Pons (tissue), 1 donor: ENCODE measurements at places on chromosomes 16 and 17.

DNA sequence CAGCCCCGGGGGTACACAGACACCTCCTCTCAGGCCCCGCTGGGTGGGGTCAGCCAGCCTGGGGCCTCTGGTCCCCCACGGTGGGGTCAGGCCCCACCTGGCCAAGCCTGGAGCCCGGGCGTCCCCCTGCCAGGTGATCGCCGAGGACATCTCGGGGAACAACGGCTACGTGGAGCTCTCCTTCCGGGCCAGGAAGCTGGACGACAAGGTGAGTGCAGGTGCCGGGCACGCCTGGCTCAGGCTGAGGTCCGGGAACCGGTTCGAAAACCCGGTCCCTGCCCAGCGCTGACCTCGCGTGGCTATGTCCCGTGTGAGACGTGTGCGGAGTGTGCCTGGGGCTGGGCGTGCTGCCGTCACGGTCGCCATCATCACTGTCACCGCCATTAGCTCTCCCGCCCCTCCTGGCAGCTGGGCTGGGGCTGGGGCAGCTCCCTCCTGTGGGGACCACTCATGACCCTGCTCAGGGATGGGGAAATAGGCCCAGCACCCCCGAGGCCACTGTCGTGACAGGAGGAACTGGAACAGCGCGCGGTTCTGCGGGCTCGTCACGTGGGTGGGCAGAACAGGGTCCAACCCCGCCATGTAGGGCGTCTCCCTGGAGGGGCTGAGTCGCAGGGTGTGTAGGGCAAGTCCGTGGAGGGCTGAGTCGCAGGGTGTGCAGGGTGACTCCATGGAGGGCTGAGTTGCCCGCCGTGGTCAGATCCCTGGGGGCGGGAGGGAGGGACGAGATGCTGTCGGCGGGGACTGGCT is 8.5 kb downstream of the CPNE7 start:
- no peak for DNase-seq

DNA sequence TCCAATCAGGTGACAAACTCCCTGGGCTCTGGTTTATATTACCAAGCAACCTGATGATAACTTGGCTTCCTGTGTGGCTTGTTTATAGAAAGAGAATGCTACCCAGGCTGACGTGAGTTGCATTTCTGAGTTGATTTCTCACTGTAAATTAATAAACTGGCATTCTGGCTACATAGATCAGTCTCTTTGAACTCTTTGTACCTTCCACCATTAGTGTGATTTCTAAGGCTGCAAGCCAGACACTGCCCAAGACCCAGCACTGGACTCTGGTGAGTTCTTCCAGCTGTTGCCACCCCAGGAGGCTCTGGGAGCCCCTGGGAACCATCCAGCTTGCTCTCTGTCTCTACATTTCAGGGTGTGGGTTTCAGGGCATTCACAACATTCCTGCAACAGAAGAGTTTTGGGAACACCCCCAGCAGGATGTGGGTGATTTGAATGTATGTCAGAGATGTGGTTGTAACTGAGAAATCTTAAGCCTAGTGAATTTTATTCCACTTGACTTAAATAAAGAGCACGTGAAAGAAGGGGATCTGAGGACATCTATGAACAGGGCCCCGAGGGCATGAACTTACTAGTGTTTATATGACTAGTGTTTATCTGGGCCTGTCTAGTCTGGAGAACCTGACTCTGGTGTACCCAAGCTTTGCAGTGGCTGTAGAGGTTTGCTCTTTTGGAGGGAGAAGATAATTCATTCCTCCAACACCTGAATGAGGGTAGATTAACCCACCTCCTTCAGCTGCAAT is 30.3 kb upstream of the LRRC37A start:
- DNase-seq, result no peak

GRCh38 chr17:63279498-63280230 is 166.4 kb downstream of the CYB561 start:
- DNase-seq, result no peak

DNA sequence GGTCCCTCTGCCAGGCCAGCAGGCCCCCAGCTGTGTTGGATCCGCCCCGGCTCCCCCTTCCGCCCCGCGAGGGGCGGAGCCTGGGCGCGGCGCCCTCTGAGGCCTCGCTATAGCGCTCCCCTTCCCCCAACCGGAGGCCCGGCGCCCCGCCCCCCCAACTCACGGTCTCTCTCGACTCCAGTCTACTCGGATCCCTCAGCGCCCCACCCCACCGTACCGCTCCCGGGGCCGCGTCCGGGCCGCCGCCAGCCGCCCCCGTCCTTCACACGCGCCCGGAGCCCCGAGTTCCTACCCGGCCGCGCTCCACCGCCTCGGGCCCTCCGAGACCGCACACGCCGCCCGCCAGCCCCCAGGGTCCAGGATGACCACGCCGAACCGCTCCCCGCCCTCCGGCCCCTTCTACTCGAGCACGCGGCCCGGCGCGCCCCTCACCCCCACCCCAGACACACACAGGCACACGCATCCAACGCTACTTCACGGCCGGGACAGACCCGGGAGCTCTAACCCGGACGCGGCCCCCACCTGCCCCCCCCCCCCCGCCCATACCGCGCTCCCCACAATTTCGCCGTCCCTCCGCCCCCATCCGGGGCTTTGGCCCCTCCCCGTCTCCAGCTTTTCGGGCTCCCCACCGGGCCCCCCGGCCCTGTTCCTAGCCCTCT is 1.4 kb downstream of the PHF23 start:
- DNase-seq, result peak; percentile 51

- DNase-seq, result no peak
Measured at GRCh38 chr16:58478427-58478826, 21.5 kb upstream of the NDRG4 start.

GRCh38 chr17:4004517-4005295 is 40.5 kb upstream of the ATP2A3 start:
- no peak for DNase-seq

DNA sequence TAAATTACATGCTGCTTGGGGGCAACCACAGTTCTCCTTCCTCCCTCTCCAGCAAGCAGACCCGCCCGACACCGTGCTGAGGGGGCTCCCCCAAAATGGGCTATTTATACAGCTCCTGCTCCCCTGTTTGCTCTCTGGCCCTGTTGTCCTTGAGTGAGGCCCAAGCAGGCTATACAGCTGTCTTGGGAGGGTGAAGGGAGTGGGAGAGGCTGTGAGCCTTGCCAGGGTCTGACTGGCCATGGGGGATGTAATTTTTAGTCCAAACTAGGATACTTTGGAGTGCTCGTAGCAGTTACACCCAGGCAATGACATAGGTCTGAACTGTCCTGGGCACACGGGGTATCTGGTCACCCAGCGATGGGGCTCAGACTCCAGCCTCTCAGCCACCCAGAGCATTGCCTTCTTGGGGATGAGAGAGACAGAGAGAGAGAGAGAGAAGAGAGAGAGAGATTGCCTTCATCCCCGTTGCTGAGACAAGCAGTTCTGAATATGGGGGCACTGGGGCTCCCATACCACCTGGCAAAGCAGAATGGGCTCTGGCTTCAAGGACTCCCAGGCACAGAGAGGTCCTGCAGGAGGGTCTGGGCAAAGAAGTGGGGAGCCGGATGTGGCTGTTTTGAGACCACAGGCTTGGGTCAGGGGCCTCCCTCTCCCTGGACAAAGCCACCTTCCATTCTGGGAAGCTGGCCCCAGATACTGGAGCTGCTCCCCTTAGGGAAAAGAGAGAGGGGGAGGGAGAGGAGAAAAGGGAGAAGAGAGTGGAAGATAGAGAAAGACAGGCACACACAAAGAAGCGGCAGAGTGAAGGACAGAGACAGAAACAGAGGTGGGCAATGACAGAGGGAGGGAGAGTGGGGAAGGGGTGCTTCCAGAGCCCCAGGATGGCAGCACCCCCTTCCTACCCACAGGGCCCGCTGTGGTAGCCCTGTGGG is 10.7 kb upstream of the TMEM92 start:
- no peak for DNase-seq

- DNase-seq, result no peak
Measured at GRCh38 chr17:48374650-48375230, 55.3 kb downstream of the SKAP1 start.

- no peak for DNase-seq
Measured at GRCh38 chr17:17890773-17891759, 54.3 kb upstream of the SREBF1 start.

DNA sequence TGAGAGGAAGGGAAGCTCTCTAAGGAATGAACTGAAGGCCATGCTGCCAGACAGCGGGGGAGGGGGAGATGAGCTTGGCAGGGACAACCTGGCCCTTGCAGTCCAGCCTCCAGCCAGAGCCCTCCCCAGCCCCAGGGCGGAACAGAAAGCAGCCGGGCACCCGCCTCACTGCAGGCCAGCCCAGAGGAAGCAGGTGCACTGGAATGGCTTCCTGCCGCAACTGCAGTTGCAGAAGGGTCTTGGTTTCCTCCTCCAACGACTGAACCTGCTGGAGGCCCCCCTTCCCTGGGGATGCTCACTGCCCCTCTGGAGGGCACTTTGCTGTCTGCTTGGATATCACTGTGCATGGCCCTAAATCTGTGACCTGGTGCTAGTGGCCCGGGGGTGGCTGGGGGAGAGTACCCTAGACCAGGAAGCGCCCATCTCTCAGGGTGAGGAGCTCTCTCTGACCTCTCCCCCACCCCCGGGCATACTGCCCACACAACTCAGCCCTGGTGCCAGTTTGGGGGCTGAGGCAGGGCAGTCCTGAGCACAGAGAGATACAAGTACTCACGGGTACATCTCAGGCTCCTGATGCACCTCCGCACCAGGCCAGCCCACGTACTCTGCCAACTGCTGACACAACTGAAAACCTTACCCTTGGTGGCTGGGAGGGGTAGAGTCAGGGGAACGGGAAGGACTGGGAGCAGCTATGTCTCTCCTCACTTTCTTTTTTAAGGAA is 41.1 kb downstream of the MYO18A start:
- no peak for DNase-seq
